ENCODE measurements at places on chromosomes 7 and 10.
A peak's percentile ranks its signal among the peaks of the same experiment; 100 is the strongest.

DNA sequence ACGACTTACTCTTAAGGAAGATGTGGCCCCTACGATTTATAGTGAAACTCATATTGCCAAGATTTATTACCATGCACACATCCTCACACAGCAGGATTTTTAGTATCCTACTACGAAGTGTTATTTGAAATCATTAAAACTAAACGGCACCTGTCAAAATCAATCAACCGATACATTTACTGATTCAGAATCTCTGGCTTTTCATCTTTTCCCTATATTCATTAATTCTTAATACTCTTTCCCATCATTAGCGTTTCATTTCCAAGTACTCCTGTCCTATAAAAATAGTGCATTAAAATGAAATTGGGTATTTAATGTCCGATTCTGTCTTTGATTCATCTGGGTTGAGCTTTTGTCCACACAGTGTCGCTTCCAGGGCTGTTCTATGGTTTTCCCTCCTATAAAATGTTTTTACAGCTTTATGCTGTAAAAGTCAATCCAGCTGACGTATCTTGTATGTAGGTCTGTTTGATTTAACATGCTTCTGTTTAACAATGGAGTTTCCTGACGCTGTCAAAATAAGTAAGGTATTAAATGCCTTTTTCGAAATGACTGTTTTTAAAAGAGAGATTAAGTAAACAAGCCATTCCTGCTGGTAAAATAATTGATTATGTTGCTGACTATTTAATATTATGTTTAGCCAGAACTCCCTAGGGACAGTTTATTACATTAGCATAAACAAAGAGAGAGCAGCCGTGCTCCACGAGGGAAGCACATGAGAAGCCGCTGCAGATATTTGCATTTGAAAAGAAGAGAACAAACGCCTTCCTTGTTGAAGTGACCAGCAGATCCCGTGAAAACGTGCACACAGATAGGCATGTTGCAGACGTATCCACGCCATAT is 22.3 kb upstream of the SFMBT2 start:
- peak; percentile 7 for DNase-seq

- DNase-seq: no peak
These were observed 77.7 kb upstream of the FAM3C start for GRCh38 chr7:121473645-121474300.

DNA sequence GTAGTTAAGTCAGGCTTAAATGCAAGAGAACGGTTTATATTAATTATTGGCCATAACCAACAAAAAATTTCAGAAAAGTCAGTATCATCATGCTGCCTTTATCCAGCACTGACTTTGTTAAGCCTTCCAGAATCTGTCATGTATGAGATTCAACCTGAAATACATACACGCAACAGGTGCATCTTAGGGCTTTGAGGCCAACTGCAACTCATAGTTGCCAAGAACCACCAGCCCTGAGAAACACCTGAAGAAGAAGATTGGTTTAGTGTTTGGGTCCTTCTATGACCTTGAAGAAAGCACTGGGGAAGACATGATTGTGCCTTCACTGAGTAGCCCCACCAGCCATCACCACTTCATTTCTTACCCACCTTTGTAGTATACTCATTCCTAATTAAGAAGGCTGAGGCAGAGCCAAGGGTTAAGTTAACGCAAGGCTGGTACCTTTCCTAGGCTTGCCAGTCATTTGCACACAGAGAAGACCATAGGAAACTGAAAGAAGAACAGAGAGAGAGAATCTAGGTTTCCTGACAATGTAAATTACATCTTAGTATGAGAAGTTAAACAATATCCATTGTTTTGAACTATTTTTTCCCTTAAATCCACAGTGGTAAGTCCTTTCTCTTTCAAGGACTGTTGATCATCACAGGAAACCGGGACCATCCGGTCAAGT is 200.1 kb upstream of the PRKCQ start:
- DNase-seq: no peak

- DNase-seq: peak; percentile 88
These were observed 5.4 kb upstream of the YWHAG start for GRCh38 chr7:76364198-76364584.

DNA sequence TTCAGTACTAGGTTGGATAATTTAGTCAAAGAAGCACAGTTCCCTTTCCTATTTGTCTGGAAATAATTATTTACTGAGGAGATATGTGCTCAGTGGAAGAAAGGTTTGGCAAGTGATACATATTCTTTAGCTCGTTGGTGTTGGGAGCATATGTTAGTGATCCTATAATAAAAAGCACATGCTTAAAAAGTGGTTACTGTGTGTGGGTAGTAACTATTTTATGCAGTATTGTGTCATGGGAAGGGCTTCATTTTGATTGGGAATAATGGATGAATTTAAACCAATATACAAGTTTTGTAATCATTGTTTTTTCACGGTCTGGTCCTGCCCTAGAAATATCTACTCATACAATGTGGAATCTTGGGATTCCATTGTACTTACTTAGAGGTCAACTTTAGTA is 188.7 kb upstream of the PPP1R3A start:
- DNase-seq: peak; percentile 85
